Activated CD4-positive, CD25-positive, alpha-beta regulatory T cell (primary cell): ENCODE measurements at places on chromosomes 6 and 20.

DNA sequence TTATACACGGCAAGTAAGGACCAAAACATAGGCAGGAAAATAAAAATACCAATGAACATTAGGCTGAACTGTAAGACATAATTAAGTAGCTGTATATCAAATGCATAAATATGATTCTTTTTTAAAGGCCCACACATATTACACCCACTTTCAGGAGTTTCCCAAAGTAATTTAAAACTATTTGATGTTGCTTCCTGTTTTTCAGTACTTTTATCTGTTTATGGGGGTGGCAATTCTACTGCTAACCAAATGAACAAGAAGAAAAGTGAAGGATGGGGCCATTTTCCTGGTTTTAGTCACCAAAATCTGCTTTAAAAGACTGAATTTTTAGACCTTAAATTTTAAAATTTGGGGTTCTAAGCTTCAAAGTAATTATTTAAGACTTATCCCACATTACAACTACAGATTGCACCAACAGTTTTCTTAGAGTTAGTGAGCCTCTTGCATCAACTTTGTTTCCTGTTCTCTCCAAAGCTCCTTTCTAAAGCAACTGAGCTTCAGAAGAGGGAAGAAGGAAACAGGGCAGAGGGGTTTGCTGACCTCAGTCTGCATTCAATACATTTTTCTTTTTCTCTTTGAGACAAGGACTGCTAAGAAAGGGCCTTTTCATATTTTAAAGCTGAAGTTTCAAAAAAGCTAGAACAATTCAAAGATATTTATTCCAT is 191.0 kb downstream of the BACH2 start:
- no peak for DNase-seq

GRCh38 chr6:96864216-96865054 is 27.2 kb upstream of the GPR63 start:
- no peak for DNase-seq

DNA sequence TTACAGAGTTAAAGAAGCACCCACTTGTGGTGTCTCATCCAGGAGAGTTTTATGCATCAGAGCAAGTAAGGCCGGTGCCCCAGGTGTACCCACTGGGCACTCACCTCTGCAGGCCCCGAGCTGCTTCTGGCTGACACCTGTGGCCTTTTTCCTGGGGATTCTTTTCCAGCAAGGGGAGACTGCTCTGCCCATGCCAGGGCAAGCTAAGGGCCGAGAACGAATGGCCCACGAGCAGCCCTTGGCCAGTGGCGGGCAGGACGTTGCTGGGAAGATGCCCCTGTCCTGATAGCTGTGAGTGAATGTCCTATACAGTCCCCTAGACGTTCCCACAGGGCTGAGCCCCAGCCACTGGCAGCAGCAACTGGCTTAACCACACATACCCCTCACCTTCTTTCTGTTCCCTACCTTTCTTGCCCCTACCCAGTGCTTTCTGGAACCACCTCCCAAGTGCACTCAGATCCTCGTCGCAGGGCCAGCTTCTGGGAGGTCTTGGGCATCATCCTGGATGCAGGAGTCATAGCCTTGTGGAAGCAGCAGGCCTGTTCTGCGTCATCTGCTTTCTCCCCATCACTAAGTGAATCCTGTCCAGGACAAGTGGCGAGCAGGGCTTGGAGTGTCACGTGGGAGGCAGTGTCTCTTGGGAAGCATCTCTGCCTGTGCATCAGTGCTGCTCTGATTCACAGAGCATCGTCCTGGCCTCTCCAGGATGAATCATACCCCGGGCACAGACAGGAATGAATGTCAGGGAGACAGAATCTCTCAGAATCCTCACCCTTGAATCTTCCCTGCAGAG is 32.5 kb downstream of the SYNDIG1 start:
- DNase-seq: no peak

DNA sequence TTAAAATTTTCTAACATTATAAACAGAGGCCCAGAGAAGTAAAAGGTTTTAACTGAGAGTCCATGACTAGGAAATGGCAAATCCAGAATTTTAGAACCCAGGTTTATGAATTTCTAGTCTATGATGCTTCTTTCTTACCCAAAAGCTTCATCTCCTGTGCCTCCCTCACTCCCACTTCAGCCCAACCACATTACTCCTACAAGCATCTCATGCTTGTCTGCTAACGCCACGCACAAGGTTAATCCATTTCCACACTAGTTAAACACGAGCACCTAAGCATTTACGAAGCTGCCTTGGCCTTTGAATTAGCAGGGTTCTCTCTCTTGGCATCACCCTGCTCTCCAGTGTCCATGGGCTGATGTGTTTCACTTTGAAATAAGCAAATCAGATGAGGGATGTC is 32.0 kb downstream of the TNFRSF21 start:
- DNase-seq: no peak

DNA sequence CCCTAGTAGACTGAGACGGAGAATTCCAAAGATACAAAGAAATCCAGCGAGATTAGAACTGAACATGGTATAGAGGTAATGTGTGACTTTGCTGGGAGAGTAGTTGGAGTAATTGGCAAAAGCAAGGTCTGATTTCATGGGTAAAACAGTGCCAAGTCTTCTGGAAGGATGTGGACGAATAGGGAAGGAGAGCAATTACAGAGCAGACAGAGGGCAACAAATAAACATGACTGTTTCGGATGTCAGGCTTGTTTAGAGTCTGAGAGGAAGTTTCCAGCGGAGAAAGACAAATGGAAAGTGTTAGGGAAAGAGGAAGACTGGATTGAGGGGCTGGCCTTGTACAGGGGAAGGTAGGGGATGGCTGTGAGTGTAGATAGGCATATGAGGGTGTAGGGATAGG is 282.2 kb upstream of the PRND start:
- DNase-seq: no peak

DNA sequence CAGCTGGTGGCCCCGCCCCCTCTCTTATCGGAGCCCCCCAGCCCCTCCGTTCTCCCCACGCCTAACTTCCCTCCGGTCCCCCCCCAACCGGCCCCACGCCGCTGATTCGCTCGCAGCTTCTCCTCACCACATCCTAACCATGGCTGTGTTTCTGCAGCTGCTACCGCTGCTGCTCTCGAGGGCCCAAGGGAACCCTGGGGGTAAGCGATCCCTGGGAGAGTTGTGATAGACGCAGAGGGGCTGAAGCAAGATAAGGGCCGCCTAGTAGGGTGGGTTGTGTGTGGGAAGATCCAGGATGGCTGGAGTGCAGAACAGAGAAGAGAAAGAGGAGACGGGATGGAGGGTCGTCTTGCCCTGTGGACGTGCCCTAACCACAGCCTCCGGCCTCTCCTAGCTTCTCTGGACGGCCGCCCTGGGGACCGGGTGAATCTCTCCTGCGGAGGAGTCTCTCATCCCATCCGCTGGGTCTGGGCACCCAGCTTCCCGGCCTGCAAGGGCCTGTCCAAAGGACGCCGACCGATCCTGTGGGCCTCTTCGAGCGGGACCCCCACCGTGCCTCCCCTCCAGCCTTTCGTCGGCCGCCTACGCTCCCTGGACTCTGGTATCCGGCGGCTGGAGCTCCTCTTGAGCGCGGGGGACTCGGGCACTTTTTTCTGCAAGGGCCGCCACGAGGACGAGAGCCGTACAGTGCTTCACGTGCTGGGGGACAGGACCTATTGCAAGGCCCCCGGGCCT is at the start of gene MPIG6B:
MPIG6B (plus strand) TSS at position 129 of the 735 bp plus-strand sequence; CDS start at position 140, 11 bp downstream.
- no peak for DNase-seq

DNA sequence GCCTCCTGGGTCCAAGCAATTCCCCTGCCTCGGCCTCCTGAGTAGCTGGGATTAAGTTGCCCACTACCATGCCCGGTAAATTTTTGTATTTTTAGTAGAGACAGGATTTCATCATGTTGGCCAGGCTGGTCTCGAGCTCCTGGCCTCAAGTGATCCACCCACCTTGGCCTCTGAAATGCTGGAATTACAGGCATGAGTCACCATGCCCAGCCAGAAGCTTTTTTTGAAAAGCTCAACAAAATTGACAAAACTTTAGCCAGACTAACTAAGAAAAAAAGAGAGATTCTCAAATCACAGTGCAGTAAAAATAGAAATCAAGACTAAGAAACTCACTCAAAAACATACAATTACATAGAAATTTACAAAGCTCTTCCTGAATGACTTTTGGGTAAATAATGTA is 420.6 kb downstream of the COL12A1 start:
- no peak for DNase-seq

DNA sequence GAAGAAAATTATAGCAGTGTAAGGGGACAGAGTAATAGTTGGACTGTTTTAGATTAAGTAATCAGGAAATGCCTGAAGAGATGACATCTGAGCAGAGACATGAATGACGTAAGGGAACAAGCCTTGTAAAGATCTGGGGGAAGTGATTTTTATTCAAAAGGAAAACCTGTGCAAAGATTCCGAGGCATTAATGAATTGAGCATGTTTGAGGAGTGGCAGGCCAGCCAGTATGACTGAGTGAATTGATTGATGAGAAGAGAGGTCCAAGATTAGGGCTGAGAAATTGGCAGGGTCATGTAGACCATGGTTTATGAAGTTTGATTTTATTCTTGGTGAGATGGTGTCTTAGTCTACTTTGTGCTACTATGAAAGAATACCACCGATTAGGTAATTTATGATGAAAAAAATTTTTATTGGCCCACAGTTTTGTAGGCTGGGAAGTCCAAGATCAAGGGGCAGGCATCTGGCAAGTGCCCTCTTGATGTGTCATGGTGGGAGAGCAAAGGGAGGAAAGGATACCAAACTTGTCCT is 95.1 kb downstream of the LIN28B start:
- no peak for DNase-seq

GRCh38 chr6:133551436-133551835 is 310.3 kb downstream of the EYA4 start:
- DNase-seq: no peak
